ENCODE measurements at places on chromosomes 1 and 21.
A peak's percentile ranks its signal among the peaks of the same experiment; 100 is the strongest.

DNA sequence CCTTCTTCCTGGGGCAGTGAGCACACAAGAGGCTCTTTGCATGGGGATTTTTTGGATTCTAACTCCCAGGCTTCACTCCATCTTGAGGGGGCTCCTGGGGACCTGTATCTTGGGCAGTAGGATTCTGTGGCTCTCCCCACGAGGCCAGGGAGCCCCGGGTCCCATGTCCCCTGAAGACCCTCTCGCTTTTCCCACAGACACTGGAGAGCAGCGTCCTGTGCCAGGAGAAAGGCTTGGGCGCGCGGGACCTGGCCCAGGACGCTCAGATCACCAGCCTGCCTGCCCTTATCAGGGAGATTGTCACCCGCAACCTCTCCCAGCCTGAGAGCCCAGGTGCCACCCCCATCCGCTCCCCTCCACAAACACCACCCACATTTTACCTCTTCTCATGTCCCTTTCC, 735 bp downstream of the CROCC start:
- DNase-seq = no peak

GRCh38 chr1:69569175-69569541, 1.4 kb downstream of the LRRC7 start:
- peak; percentile 27 for DNase-seq

GRCh38 chr1:199490769-199491527, 536.6 kb upstream of the NR5A2 start:
- no peak for DNase-seq

- DNase-seq = no peak
Measured at GRCh38 chr1:181010789-181011188, 11.9 kb downstream of the STX6 start.

GRCh38 chr1:107964336-107965109, 457 bp downstream of the VAV3 start:
- peak; percentile 53 for DNase-seq

GRCh38 chr1:25676488-25676887, 59.9 kb downstream of the MAN1C1 start:
- DNase-seq = no peak

GRCh38 chr1:162147760-162148159, 78.3 kb downstream of the NOS1AP start:
- DNase-seq = no peak

- no peak for DNase-seq
Measured at GRCh38 chr1:16321176-16321867, 31.0 kb downstream of the FBXO42 start.

DNA sequence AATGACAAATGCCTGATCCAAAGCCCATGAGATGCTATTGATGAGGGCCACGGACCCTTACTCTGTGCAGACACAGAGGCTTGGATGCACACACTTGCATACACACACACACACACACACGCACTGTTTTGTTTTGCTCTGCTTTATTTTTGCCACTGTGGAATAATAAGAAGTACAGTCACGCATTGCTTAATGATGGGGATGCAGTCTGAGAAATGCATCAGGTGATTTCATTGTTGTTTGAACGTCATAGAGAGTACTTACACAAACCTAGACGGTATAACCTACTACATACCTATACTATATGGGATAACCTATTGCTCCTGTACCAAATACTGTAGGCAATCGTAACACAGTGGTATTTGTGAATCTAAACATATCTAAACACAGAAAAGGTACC, 104.4 kb downstream of the RHOU start:
- DNase-seq = no peak

DNA sequence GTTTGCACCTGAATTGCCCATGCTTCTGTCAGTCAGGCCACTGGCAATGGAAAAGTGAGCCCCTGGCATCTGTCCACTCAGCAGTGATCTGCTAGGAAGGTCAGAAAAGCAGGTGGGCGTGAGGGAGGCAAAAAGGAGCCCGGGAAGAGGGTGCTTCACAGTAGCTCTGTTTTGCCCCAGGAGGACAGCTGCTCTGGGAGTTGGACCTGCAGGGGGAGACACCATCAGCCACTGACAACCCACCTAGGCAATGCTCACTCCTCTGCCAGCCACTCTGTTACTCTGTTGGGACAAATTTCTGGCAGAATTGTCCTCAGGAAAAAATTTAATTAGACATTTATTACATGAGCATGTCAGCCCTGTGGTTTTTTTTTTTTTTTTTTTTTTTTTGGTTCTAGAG, 146.4 kb downstream of the LRIG2 start:
- DNase-seq = no peak

DNA sequence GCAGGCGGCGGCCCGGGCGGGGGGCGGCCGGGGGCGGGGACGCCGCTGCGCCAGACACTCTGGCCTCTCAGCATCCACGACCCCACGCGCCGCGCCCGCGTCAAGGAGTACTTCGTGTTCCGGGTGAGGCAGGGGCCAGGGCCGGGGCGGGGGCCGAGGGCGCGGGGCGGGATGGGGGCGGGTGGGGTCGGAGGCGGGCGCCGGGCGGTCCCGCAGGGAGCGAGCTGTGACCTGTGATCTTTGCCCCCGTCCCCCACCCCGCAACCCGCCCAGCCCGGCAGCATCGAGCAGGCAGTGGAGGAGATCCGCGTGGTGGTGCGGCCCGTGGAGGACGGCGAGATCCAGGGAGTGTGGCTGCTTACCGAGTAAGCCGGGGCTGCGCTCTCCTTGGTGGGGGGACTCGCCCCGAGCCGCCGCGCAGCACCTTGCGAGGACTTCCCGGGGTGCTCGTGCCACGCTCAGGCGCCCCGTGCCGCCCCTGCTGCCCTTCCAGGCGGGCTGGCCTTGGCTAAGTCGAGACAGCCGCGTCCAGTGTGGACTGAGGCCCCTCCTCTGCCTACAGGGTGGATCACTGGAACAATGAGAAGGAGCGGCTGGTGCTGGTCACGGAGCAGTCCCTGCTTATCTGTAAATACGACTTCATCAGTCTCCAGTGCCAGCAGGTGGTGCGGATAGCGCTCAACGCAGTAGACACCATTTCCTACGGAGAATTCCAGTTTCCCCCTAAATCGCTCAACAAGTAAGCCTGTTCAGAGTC, 514 bp downstream of the TPRG1L start:
- DNase-seq = no peak

GRCh38 chr1:35615440-35615839, 25.9 kb downstream of the PSMB2 start:
- no peak for DNase-seq

DNA sequence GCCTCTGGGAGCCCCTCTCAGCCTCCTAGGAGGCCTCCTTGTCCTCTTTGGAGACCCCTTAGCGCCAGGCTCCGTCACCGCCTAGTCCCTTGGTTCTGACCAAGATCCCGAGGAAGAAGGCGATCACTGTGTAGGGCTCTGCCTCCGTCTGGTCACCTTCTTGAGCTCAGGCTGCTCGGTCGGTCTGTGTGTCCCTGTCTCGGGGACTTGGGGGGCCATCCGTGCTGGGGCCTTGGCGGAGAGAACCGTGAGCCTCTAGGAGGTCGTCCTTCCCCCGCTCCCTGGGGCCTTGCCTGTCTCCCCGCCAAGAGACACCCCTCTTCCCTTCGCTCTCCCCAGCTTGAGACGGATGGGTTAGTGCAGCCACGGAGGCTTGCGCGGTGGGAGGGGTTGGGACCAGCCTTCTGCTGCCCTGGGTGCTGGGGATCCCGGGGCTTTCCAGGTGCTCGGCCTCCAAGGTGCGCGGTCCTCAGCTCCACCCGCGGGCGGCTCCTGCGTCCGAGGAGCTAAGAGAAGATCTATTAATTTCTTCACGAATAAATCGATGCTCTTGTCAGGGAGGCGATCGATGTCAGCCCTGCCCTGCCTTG, 701 bp upstream of the INSRR start:
- no peak for DNase-seq

GRCh38 chr1:67645495-67646144, 39.4 kb upstream of the GADD45A start:
- no peak for DNase-seq

GRCh38 chr1:4963251-4963650, 308.8 kb downstream of the AJAP1 start:
- DNase-seq = no peak

- peak; percentile 88 for DNase-seq
Measured at GRCh38 chr1:231187571-231187970, 25.7 kb downstream of the TRIM67 start.

- DNase-seq = no peak
Measured at GRCh38 chr1:218896202-218896601, 277.5 kb upstream of the LYPLAL1 start.

- DNase-seq = no peak
Measured at GRCh38 chr1:8598783-8599182, 218.7 kb downstream of the RERE start.

- no peak for DNase-seq
Measured at GRCh38 chr1:47232187-47232874, at the start of gene TAL1. TAL1 (minus strand) TSS chr1:47232225; CDS start chr1:47225888, 6,337 bp downstream.

DNA sequence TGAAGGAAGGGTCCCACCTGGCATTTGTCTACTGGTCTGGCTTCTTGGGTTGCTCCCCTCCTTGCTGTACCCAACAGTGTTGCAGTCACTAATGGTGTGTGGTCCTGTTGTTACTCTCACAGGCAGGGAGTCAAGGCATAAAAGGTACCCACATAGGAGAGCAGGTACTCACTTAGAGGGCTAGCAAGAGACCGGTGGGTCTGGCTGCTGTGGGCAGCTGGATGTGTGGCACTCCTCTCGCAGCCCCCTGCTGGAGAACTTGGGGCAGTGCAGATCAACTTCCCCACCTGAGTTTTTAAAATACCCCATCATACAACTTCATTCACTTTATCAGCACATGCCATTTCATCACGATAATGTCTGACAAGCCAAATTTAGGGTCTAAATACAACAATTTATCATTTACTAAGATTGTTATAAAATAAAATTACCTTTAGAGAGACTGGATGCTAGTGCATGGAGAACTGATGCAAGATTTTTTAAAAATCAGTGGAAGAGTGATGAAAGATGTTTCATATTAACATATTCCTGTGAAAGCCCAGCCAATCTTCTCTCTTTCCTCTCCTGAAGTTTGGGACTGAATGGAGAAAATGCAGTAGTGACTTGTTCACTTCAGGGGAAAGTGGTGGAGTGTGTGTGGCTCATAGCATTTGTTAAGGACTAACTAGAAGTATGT, 42.8 kb downstream of the ACP6 start:
- DNase-seq = peak; percentile 69

DNA sequence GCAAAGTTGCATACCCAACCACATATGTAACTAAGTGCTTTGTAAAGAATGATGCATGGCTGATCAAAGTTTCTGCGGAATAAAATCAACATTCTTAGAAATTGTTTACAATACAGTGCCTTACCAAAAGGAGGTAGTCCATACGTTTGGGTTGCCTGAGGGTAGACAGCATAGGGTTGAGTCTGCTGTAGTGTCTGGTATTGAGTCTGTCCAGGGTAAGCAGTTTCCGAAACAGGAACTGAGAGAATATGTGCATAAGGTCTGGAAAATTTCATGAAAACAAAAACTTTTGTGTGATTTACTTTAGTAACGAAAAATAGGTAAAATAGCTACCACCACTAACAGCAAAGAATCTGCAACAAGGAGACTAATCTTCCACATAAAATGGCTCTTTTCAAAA, 53.0 kb downstream of the EYA3 start:
- no peak for DNase-seq

DNA sequence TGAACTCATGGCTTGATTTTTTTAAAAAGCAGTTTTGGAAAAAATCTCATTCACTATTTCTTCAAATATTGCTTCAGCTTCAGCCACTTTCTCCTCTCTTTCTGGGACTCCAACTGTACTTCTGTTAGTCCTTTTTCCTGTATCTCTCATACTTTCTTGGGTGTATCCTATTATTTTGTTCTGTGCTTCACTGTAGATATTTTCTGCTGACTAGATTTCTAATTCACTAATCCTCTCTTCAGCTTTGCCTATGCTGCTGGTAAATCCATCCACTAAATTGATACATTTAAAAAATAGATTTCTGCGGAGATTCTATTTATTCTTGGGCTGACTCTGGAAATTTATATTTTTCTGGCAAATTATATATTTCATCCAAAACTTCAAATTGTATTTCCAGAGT, 4.9 kb upstream of the KCNE2 start:
- DNase-seq = no peak

- no peak for DNase-seq
Measured at GRCh38 chr1:78304341-78304740, 186.4 kb upstream of the PTGFR start.

DNA sequence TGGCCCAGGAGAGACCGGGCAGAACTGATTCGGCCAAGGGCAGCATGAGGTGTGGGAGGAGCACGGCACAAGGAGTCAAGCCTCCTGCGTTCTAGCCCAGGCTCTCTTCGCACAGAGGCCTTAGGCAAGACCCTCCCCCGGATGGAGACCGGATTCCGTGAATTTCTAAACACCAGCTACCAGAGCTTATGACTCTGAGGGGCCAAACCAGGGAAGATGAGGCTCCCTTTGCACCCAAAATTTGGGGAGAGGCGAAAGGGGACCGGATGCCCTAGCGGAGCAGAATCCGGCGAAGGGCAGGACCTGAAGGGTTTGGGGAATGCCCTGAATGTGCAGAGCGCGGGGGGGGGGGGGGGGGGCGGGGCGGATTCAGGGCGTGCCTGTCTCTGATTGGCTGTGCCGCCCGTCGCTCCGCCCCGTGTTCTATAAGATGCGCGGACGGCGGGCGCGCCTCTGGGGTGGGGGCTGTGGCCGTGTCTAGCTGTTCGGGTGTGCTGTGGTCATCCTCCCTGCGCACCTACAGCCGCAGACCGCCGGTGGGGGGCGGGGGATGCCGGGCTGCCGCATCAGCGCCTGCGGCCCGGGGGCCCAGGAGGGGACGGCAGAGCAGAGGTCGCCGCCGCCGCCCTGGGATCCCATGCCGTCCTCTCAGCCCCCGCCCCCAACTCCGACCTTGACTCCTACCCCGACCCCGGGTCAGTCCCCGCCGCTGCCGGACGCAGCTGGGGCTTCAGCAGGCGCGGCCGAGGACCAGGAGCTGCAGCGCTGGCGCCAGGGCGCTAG, at the start of gene TRNP1:
Gene TRNP1 (plus strand): TSS at position 456 of the 783 bp plus-strand sequence. CDS start 95 bp downstream, at position 551.
- peak; percentile 80 for DNase-seq

GRCh38 chr21:44431300-44431699, 24.0 kb upstream of the LRRC3 start:
- DNase-seq = no peak

- no peak for DNase-seq
Measured at GRCh38 chr1:18955131-18955440, 1.4 kb downstream of the IFFO2 start.

GRCh38 chr1:29629401-29629800, 393.1 kb downstream of the PTPRU start:
- DNase-seq = no peak

DNA sequence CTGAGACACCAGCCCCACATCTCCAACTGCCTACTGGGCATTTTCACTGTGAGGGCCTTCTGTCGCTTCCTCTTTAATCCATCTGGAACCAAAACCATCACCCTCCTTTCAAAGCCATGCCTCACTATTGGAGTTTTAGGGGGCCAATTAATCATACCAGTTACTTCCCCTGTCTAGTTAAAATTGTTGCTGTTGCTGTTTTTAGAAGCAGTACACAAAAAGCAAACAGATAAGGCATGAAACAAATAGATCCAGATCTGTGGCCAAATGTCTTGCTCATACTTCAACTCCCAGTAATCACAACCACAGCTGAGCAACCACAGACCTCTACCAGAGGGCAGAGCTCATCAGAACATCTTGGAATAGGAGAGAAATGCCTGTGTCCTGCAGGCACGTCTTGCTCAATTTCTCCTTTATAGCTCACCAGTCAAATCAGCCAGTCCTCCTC, 133.8 kb upstream of the C1orf105 start:
- DNase-seq = no peak

All from head of caudate nucleus (tissue), 42 donors.